ENCODE measurements at places on chromosomes 2 and 18. TPM values are rescaled to one million over a fixed set of nuclear protein-coding genes. Genes with fewer than 3 reads are reported as not detected.

The UPP2 gene
- total RNA-seq = not detected

The CIB4 gene
- not detected for total RNA-seq

The LHCGR gene
- total RNA-seq = 0.92 TPM

The CDH20 gene
- 1.6 TPM for total RNA-seq

GRCh38 chr18:13745696-13746095, 19.2 kb downstream of the RNMT start:
- no peak overlapping the region for H3K27ac ChIP-seq
- H3K4me3 ChIP-seq = no peak overlapping the region
- no peaks in the 10 kb centered on the region for H3K4me1 ChIP-seq

The ANKRD30B gene
- not detected for total RNA-seq

DNA sequence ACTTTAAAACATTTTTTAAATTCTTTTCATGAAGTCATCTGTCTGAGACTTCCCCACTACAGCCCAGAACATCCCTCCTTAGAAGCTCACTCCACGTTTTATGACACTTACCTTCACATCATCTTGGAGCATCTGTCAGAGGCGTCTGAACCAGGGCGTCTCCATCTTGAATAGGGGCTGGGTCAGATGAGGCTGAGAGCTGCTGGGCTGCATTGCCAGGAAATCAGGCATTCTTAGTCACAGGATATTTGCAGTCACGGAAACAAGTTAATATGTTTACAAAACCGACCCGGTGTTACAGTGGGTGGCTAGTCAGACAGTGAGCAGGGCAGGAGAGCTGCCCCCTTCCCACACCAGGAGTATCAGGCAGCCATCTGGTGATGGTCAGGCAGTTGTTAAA, 456.5 kb downstream of the FBXO15 start:
- H3K36me3 ChIP-seq = no peaks in the 10 kb centered on the region
- no peak for DNase-seq
- peaks cover 26% of the 10 kb centered on the region for H3K4me1 ChIP-seq

- no peak overlapping the region for H3K4me3 ChIP-seq
- H3K36me3 ChIP-seq = no peaks in the 10 kb centered on the region
- H3K4me1 ChIP-seq = no peaks in the 10 kb centered on the region
- no peaks in the 10 kb centered on the region for H3K27me3 ChIP-seq
Measured at GRCh38 chr18:27731211-27731610, 445.7 kb downstream of the CDH2 start.

GRCh38 chr18:21361307-21361880, 119.4 kb downstream of the GREB1L start:
- DNase-seq = no peak
- H3K4me3 ChIP-seq = no peak overlapping the region
- no peak overlapping the region for H3K27ac ChIP-seq
- H3K27me3 ChIP-seq = no peaks in the 10 kb centered on the region

The C2orf66 gene
- 0.29 TPM for total RNA-seq

GRCh38 chr2:126990200-126990599, 91.5 kb downstream of the TEX51 start:
- no peak for DNase-seq
- no peaks in the 10 kb centered on the region for H3K4me1 ChIP-seq
- no peaks in the 10 kb centered on the region for H3K36me3 ChIP-seq
- H3K27ac ChIP-seq = no peak overlapping the region
- H3K4me3 ChIP-seq = no peak overlapping the region
- no peaks in the 10 kb centered on the region for H3K27me3 ChIP-seq

The BMP10 gene
- not detected for total RNA-seq

Data from type B pancreatic cell (in vitro differentiated cells).